ENCODE measurements at places on chromosomes 3 and 15.

DNA sequence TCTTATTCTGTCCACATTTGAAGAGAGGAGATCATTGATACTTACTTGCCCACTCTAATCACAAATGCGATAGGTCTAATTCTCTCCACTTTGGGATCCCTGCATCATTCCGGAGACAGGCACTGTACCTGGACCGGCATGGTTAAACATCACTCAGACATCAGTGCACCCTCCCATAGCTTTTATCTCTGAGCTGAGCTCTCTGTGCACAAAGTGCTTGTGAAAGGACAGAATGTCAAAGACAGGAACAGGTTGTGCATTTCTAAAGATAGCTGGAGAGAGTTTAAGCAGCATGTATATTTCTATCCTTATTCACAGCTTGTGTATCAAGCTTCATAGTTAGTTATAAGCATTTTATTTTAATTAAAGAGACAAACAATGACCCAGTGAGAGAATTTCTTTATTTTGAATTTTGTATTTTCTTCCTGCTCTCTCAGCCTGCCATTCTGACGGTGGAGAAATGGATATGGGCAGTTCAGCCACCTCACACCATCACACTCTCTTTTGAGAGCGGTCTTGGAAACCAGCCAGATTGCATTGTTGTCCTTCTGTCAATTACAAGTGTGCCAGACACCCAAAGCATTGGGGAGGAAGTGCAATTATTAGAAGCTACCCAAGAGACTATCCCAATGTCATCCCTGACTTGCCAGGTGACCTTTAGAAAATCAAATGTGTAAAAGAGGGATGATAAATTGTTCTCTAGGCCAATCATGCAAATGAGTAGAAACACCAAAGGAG, 65.2 kb upstream of the CHL1 start:
- DNase-seq, result no peak

DNA sequence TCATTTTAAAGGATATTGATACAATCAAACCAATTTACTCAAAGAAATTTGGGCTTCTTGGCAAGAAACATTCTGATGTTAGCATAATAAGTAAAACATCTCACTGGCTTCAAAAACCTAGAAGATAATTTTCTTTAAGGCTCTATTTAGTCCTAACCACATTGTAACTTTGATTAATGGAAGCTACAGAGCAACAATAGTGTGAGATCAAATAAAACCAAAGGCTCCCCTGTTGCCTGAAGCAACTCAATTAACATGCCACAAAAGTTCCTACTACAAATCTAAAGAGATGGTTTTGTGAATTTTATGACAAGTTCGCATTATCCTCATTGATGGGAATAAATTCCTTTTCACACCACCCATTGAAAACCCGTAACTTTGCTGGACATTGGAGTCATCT, 5.9 kb downstream of the DPH6 start:
- DNase-seq, result no peak

DNA sequence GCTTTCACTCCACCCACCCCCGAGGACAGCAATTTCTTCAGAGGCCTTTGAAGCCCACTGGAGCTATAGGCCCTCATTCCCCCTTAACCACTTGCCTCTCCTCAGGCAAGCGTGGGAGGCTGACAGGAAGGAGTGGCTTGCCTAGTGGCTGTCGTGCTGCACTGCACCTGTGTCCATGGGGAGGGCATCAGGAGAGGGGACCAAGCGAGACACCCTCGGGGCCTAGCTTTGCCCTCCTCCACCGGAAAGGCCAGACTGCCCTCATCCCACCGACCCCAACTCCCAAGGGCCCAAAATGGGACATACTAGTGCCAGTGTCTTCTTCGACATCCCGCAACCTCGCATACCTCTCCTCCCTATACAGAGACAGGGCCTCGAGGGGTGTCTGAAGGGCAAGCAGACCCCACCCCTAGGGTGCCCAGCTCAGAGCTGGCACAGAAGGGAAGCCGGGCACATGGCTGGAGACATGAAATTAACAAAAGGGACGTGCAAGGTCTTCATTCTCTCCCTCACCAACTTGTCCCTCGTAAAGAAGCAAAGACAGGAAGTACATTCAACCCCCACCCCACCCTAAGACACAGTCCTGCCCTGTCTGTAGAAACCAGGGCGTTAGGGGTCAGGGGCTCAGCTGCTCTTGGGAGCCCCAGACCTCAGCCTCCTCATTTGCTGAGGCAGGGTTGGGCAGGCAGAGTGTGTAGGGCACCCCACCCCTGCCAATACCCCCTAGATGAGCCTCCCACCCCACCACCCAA, 24.3 kb downstream of the VIPR1 start:
- DNase-seq, result peak; percentile 72

DNA sequence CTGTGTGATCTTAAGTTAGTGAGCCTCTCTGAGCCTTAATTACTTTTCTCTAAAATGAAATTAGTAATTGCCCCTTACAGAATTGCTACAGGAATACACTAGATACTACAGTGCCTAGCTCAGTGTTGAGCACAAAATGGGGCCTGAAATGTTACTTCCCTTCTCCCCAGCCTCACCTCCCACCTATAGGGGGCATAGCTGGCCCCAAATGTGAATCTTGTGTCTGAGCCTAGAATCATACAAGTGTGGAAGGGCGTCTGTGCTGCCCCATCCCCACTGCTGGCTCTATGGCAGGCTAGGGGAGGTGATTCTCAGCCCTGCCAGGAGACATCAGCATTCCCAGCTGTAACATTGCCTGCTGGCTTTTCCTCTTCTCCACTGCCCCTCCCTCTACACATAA, 42.7 kb downstream of the IFT122 start:
- no peak for DNase-seq

DNA sequence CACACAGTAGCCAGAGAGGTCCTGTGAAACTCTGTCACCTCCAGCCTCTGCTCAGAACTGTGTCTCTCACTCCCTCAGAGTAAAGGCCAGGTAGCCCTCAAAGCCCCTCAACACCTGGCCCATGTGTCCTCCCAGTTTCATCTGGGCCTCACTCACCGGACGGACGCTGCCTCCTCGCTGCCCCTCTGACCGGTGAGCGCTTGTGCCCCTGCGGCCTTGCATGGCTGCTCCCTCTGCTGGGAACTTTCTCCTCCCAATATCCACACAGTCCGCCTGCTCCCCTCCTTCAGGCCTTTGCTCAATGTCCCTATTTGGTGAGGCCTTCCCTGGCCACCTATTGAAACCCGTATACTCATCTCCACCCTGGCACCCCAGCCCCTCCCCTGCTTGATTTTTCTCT, 36.8 kb upstream of the TRH start:
- DNase-seq, result no peak

- DNase-seq, result no peak
These were observed 144.2 kb upstream of the SNTN start for GRCh38 chr3:63508305-63508704.

GRCh38 chr3:194637066-194637465, 3.8 kb upstream of the TMEM44 start:
- no peak for DNase-seq

GRCh38 chr15:85723960-85724945, 70.5 kb downstream of the KLHL25 start:
- DNase-seq, result no peak

DNA sequence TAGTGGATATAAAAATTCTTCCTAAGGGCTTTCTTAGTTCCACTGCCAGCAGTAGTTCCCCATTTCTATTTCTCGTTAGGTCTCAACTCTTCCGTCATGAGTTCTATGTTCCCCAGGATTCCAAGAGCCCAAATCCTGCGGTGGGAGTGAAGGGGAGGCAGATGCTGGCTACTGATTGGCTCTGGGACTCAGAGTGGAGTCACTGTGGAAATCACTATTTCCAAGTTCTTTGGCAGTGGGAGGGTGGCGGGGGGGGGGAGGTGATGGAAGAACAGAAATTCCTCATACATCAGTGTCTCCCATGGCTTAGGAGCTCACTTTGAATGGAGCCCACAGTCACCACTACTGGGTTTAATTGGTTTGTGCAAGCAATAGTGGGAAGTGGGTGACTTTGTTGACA, 5.6 kb downstream of the CCR1 start:
- no peak for DNase-seq

DNA sequence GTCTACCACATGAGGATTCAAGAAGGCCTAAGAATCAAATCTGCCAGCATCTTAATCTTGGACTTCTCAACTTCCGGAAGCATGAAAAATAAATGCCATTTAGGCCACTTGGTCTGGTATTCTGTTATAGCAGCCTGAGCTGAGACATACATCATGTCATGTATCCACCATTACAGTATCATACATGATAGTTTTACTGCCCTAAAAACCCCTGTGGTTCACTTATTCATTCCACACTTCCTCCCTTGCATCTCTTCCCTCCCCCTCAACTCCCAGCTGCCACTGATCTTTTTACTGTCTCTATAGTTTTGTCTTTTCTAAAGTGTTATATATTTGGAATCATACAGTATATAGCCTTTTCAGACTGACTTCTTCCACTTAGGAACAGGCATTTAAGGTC, 161.8 kb downstream of the SNRK start:
- DNase-seq, result no peak

DNA sequence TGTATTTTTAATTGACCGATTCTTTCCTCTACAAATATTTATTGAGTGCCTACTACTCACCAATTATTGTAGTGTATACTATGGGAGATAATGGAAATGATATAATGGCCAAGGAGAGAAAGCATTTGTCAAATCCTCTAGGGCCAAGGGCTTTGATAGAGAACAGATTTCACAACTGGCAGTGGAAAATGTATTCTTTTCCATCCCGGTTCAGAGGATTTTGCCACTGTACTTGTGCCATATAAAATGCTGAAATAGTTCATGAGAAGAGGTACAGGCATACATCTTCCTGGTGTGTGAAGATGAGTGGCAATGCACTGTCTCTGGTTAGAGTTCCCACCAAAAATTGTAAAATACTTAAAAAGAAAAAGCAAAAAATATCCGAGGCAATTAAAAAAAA, 451.6 kb upstream of the TPRG1 start:
- no peak for DNase-seq

GRCh38 chr3:21682206-21682605, 68.8 kb downstream of the ZNF385D start:
- DNase-seq, result no peak

DNA sequence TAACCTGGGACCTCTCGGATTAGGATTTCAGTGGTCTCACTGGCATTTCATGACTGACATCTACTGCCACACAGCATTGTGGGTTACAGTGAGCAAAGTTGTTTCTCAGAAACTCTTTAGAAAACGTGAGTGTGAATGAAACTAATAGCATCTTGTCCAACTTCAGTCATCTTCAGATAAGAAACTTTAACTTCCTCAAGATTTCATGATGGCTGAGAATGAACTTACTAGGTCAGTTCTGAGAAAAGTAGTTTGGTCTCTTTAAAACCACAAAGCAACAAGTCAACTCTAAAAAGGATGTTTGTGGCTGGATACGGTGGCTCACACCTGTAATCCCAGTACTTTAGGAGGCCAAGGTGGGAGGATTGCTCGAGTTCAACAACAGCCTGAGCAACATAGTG, 14.2 kb upstream of the HOMER2 start:
- DNase-seq, result no peak

DNA sequence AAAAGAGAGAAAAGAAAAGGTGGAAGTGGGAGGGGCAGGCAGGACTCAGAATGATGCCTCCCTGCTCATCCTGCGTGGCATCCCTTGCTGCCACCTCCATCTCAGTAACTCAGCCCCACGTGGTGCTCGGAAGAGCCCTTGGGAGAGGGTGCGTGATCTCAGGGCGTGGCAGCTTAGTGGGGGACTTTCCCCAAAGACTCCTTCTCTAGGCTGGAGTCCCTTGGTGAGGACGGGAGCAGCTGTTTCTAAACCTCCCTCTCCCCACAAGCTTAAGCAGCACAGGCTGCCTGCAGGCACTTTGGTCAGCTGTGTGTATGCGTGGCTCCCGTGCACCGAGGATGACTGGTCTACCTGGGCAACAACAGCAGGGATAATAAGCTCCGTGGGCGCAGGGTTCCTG, 7.4 kb upstream of the ANPEP start:
- DNase-seq, result no peak
